ENCODE measurements at places on chromosomes 1 and 21. TPM values are rescaled to one million over a fixed set of nuclear protein-coding genes. Genes with fewer than 3 reads are reported as not detected.
A peak's percentile ranks its signal among the peaks of the same experiment; 100 is the strongest.

DNA sequence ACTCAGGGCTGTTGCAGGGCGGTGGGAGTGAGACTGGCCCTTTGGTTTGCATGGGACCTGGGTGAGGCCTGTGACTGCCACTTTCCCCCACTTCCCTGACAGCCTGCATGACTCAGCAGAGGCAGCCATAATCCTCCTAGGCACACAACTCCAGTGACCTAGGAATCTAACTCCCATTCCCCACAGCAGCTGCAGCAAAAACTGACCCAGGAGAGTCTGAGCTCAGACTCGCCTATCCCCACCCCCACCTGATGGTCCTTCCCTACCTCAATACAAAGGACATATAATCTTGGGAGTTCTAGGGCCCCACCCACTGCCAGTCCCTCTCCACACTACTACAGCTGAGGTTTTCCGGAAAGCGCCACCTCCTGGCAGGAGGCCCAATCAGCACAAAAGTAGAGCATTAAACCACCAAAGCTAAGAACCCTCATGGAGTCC lies 26.7 kb downstream of the NDC1 start:
- peak; percentile 17 for DNase-seq

DNA sequence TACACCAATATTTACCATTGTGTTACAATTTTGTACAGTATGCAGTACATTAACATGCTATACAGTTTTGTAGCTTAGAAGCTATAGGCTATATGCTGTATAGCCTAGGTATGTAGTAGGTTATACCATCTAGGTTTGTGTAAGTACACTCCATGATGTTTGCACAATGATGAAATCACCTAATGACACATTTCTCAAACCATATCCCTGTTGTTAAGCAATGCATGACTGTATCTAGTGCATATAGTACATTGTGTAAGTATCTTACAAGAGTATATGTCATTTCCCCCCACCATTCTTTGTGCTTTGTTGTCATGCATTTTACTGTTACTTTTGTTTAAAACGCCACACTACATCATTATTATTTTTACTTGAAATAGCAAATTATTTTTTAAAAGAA lies 65.7 kb upstream of the RNF11 start:
- DNase-seq, result no peak

The CFHR2 gene
- not detected for total RNA-seq

DNA sequence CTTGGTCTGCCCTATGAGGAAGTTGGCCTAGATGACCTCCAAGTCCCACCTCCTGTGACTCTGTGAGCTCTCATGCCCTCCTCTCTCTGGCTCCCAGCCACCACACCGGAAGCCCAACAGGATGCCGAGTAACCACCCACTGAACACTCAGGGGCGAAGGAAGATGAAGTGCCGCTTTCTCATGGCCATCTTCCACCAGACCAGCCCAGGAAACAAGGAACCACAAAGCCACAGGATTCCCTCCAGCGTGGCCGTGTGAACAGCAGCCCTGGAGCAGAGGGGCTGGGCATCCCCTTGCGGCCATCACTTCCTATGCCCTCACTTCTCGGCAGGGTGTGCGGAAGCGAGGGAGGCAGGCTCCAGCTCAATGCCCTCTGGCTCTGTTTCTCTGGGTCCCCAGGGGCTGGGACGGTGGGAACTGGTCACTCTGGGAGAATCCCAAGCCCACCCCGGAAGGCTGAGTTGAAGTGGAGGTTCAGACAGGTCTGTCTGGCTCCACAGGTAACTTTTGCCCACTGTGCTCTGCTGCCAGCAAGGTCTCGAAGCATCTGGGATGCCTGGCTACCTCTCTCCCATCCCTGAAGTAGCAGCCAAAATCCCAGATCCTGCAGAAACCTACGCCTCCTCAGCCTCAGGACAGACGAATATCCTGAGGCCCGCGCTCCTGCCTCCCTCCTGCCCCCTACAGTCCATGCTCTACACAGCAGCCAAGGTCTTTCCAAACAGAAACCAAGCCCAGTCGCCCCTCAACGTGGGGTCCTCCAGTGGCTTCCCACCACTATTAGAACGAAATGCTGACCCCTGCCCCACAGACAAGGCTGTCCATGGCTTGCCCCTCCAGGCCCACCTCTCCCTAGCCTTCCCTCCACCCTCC lies 44.2 kb upstream of the ECE1 start:
- no peak for DNase-seq

DNA sequence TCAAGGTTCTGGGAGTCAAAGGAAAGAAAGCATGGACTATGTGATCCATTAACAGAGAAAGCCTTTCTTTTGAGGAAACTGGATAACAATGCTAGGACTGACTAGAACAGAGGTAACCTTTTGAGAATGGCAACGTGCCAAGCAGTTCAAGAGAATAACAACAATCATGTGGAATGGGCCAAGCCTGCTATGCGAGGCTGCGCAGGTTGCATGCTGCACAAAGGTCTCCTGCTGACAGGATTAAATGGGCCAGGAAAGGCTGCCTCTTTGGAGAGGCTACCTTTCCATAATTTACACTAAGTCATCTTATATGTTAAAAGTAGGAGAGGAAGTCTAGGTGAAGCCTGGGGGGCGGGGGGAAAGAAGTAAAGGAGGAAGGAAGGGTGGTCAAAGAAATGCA lies 5.8 kb downstream of the PCNX2 start:
- peak; percentile 76 for DNase-seq

- no peak for DNase-seq
These were observed 789 bp upstream of the GJB4 start for GRCh38 chr1:34758751-34759150.

The OR2L2 gene
- total RNA-seq, result 0.10 TPM
